Fibroblast of lung (primary cell): ENCODE measurements at places on chromosomes 1 and 21. TPM values are rescaled to one million over a fixed set of nuclear protein-coding genes. Genes with fewer than 3 reads are reported as not detected.
A peak's percentile ranks its signal among the peaks of the same experiment; 100 is the strongest.

The CFH gene
- 83.0 and 108 TPM in 2 replicates for polyA plus RNA-seq

The TCHH gene
- polyA plus RNA-seq, result not detected in 2 replicates

The KRTAP21-3 gene
- polyA plus RNA-seq, result not detected in 2 replicates

The APCS gene
- not detected in 2 replicates for polyA plus RNA-seq

The CD5L gene
- polyA plus RNA-seq, result not detected in 2 replicates

The MRPL24 gene
- polyA plus RNA-seq, result 67.2 and 108 TPM in 2 replicates

The INSRR gene
- not detected in 2 replicates for polyA plus RNA-seq

The LRRIQ3 gene
- polyA plus RNA-seq, result 0.56 and 0.80 TPM in 2 replicates

The RNF207 gene
- polyA plus RNA-seq, result 2.0 and 2.6 TPM in 2 replicates

GRCh38 chr1:240611228-240611618 is 732 bp downstream of the GREM2 start:
- no peak for DNase-seq

GRCh38 chr1:212242288-212242984 is 42.8 kb upstream of the PPP2R5A start:
- no peak for DNase-seq

DNA sequence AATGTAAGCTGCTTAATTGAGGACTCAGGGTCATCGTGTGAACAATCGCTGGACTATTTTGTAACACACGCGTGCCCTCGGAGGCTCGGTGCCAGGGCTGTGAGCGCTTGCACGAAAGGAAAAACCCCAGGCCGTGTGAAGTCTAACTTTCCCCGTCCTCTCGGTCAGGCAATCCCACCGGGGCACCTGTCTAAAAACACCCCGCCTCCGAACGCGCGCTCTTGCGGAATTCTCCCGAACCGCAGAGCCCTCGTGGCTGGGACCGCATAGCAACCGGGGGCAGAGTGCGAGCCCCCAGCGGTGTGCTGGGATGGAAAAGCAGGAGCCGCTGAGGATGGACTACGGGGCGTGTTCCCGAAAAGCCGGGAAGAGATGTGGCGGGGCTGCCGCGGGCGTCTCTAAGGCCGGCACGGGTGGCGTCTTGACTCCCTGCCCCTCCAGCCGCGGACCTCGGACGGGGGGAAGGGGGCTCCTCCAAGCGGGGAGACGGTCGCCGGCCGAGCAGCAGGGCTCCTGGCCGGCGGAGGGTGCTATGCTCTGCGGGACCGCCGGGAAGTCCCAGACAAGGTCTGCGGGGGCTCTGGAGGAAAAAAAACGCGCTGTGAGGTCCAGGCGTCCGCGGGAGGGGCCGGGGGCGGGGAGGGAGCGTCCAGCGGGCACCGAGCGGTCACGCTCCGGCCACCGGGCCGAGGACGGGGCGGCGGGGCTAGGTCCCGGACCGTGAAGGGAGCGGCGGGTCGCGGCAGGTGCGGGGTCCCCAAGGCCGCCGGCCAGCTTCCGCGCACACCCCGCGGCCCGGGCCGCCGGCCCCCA is 936 bp downstream of the ZBTB21 start:
- DNase-seq, result peak; percentile 38

DNA sequence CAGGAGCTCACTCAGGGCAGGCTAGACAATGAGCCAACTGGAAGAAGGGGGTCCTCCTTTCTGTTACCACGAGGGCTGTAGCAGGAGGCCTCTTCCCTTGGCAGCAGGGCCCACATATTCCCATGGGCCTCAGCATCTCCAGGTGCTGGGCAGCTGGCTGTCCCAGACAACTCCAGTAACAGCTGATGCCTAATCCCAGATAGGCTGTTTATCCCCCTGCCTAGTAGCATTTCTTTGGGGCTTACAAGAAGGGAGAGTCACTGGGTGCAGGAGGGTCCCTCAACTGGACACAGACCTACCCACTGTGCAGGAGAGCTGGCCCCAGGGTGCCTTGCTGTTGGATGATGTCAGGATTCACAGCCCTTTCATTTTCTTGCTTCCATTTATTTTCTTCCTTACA is 278.2 kb downstream of the DSCAM start:
- no peak for DNase-seq

GRCh38 chr1:145926686-145927062 is 610 bp downstream of the RBM8A start:
- peak; percentile 47 for DNase-seq

GRCh38 chr1:117150316-117150715 is 28.8 kb upstream of the TRIM45 start:
- DNase-seq, result peak; percentile 61

DNA sequence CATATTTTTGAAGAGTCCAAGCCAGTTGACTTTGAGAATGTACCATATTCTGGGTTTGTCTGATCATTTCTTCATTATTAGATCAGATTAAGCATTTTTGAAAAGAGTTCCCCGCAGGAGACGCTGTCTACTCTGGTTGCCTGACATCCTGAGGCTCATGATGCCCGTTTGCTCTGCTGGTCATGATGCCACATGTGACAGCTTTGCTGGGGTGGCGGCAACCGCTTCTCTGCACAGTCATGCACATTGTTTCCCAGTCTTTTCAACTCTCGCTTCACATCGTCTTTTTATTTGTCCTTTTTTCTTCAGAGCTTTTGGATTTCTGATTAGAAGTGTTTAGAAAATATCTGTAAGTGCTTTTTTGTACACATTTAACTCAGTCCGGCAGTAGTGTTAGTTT is 90.7 kb downstream of the ST6GALNAC5 start:
- no peak for DNase-seq

- DNase-seq, result peak; percentile 36
Observed at GRCh38 chr21:45253180-45253579, 34.5 kb downstream of the POFUT2 start.

GRCh38 chr1:2032737-2033136 is 13.6 kb downstream of the GABRD start:
- DNase-seq, result no peak

DNA sequence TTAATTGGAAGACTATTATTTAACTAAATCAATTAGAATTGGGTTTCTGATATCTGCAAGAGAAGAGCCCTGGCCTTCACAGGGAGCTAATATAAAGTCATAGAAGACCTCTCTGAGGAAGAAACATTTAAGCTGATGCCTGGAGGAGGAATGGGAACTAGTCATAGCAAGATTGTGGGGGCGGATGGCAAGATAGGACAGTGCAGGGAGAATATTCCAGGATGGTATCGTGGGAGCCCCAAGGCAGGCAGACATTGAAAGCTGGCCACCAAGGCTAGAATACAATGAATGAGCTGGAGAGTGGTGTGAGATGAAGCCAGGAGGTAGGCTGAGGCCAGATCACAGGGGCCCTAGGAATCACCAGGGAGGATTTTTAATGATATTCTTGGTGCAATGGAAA is 20.8 kb upstream of the MYSM1 start:
- DNase-seq, result no peak

GRCh38 chr1:200338451-200338850 is 71.4 kb downstream of the ZNF281 start:
- DNase-seq, result no peak

- no peak for DNase-seq
Observed at GRCh38 chr1:2479186-2479585, 3.1 kb downstream of the PLCH2 start.

- DNase-seq, result no peak
Observed at GRCh38 chr1:161099090-161099802, 1.1 kb downstream of the KLHDC9 start.
